ENCODE measurements at places on chromosomes 4 and X.

- no peak for DNase-seq
Measured at GRCh38 chrX:69311936-69312670, 146.8 kb upstream of the PJA1 start.

GRCh38 chrX:20130357-20130756 lies 11.3 kb downstream of the EIF1AX start:
- no peak for DNase-seq

DNA sequence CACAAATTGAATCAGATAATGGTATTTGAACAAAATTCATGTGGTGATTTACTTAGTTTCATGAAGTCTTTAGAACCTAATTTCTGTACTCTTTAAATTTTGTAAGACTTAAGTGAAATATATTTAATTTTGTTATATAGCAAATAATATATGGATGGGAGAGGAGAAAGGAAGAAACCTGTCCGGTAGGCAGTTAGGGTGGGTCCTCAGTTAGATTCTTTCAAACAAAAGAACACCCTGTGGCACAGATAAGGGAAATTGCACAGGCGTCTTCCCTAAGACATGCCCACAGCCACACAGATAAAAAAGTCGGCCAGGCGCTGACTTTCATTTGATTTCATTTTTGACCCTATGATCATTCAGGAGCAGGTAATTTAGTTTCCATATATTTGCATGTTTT lies 25.1 kb upstream of the CTSO start:
- DNase-seq: no peak

DNA sequence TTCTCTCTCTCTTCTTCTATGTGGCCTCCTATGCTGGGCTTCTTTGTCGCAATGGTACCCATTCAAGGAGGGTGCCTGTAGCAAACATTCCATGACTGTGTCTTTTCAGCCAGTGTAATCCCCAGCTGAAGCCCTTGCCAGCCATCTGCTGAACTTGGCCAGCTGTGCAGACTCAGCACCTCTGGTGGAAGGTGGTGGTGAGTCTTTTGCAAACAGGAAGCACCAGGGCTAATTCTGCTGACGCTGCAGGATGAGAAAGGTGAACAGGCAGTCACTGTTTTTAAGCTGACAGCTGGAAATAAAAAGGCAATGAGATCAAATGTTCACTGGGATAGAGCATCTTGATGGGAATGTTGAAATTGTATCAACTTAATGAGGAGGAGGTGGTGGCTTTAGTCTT lies 298.7 kb upstream of the CLNK start:
- no peak for DNase-seq

- no peak for DNase-seq
Measured at GRCh38 chr4:77917601-77918000, 55.0 kb downstream of the MRPL1 start.

- DNase-seq: no peak
Measured at GRCh38 chr4:103567591-103567990, 152.2 kb downstream of the TACR3 start.

DNA sequence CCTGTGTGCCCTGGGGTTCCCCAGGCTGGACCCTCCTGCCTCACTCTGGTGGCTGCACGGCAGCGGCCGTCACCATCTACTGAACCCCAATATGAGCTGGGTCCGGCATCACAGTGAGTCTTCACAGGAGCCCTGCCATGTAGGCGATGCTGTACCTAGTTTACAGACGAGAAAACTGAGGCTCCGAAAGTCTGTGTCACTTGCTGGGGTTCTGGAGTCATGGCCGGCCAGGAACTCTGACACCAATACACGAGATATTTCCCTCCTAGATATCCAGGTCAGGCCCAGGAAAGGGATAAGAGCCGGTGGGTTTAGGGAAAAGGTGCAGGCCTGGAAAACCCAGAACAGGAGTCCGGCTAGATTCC lies 74.4 kb downstream of the HTRA3 start:
- no peak for DNase-seq

GRCh38 chr4:75565481-75565880 lies 9.6 kb downstream of the ODAPH start:
- no peak for DNase-seq

DNA sequence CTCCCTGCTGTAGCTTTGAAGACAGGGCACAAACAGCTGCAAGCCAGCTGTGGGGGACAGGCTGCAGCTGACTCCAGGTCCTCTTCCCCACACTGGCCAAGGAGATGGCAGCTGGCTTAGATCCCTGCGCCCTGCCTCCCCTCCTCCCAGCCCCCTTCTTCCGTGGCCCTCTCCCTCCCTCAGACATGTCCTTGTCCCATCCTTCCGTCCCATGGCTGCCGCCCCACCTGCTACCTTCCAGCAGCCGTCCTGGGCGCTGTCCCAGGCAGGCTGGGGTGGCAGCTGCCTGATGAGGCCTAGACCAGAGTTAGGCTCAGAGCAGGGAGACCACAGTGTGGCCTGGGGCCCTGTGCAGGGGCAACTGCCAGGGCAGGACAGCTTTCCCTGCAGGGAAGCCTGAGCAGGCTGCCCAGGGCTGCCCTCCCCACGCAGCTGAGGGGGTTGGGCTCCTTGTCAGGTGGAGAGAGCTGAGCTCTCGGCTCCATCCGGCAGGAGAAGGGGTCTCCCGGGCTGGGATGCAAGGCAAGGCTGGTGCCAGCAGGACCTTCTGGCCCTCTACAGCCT lies 3.3 kb upstream of the BGN start:
- DNase-seq: no peak

GRCh38 chr4:65510976-65511375 lies 159.3 kb downstream of the EPHA5 start:
- no peak for DNase-seq

DNA sequence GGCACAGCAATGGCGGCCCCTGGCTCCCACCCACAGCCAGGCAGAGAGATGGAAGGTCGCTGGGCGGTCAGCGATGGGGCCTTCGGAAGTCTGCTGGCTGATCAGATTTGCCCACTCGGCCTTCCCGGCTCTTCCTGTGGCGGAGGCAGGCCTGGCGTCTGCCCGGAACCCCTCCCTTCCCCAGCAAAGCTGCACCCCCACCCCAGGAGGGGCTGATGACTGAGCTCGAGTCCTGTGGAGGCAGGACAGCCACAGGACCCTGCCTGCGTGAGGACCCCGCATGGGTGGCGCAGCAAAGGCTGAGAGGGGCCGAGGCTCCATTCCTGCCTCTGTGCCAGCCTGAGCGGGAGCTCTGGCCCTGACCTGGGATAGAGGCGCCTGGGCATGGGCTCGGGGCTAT lies 34.8 kb downstream of the TACC3 start:
- no peak for DNase-seq

DNA sequence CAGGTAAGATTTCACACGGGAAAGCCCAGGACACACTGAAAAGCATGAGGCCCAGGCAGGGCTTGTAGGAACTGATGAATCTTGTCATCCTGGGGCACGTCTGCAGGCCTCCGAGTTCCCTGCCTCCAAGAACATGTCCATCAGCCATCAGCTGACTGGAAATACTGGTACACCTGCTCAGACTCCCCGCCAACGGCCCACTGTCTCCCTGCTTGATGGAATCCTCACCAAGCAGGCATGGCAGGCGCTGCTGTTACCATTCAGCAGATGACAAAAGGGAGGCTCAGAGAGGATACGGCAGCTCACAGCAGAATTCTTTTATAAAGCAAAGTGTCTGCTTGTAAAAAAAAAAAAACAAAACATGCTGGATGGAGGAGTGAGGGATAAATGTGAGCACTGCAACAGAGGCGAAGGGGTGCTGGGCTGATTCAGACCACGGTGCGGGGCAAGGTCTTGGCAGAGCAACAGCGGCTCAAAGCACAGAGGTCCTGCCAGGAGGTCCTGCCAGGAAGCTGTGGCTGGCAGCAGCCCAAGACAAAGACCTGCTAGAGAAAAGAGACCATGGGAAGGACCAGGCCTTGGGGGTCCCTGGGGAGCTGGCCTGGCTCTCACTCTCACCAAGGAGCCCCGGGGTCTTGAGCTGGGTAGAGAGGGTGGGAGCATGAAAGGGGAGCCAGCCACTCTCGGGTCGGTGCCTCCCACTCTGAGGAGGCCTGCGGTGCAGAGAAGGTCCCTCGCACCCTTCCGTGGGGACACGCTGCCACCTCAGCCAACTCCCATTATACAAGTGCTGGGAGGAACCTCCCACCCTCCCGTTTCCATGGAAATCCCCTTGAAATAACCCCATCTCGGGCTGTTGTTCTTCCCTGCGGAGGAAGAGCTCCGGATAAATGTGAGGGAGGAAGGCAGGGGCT lies 25.6 kb downstream of the PPP2R2C start:
- DNase-seq: no peak

GRCh38 chrX:39816871-39817731 lies 280.7 kb downstream of the BCOR start:
- DNase-seq: no peak

GRCh38 chrX:4935846-4936245 lies 1222.4 kb upstream of the PRKX start:
- no peak for DNase-seq
